ENCODE measurements at places on chromosomes 2 and 18.

- DNase-seq, result peak; percentile 95
Observed at GRCh38 chr18:2857491-2858131, 10.8 kb downstream of the EMILIN2 start.

DNA sequence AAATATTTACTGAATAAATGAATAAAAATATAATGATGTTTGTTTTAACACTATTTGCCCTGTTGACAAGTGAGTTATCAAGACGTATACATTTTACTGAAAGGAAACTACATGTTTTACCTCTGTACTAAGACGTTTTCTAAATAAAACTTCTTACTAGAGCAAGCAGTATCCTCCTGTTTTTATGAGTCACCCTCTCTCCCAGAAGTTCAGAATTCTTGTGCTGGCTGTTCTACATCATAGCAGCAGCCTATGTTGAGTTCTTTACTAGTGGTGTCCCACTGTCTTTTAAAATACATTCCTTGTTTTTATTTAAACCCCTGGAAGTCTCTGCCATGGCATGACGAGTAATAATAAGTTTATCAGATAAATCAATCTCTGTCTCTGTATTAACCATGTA lies 297.4 kb downstream of the CALCRL start:
- DNase-seq, result peak; percentile 37

- DNase-seq, result no peak
Observed at GRCh38 chr2:80169811-80170594, 134.5 kb downstream of the LRRTM1 start.

GRCh38 chr2:237695201-237695780 lies 67.9 kb downstream of the LRRFIP1 start:
- peak; percentile 95 for DNase-seq

GRCh38 chr2:118988706-118989105 lies 46.7 kb downstream of the MARCO start:
- no peak for DNase-seq

DNA sequence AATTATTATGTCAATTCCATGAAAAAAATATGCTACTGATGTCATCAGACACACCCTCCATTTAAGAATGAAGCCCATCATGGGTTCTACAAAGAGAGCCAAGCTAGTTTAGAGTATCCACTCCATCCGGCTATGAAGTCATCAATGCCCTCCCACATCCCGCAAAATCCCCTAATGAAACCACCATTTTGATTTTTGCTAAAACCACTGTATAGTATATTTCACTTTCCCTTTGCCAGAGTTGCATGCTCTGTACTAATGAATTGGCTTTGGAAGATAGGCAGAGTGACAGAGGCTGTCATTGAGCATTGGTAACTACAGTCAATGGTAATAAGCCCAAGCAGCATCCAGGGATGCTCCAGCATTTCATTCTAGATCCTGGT lies 118.6 kb downstream of the ANKRD44 start:
- no peak for DNase-seq

DNA sequence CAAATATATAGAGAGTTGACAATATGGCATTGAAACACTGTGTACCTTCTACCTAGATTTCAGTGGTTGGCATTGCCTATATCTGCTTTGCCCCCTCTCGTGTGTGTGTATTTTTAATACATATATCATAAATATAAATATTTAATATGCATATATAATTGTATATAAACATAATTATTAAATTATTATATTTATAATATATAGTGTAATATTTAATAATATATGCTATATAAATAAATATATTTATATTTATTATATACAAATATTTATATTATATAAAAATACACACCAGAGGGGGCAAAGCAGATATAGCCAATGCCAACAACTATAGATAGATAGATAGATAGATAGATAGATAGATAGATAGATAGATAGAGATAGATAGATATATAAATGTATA lies 124.1 kb downstream of the KIAA1328 start:
- DNase-seq, result no peak

Data from GM23248 (cell line).